ENCODE measurements at places on chromosomes 11 and 22.

GRCh38 chr22:19845054-19845722 is 9.5 kb downstream of the GNB1L start:
- no peak for DNase-seq

DNA sequence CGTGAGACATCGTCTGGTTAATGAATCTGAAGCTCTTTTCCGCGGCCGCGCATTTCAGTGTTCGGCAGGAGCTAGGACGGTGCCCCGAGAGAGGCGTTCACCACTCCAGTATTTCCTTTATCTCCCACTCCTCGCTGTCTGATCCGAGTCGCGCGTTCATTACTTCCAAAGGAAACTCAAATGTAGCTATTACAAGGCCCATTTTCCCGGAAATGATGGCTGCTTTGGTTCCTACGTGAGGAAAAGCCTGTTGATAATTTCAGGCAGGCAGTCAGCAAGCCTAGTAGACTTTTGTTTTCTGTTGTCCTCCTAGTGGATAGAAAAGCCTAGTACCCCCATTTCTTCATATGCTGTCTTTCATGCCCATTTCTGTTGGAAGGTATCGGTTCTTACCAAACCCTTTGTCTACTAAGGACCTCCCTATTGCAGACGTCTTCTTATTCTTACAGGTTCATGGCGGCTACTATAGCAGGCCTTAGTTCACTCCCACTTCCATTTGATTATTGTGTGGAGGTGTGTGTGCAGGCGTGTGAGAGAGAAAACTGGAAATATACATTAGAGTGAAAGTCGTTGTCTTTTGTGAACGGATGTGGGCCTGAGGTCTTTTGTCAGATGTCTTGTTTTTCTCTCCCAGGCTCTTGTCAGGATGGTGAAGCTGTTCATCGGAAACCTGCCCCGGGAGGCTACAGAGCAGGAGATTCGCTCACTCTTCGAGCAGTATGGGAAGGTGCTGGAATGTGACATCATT is 737 bp downstream of the RBM4 start:
- DNase-seq = peak; percentile 74

DNA sequence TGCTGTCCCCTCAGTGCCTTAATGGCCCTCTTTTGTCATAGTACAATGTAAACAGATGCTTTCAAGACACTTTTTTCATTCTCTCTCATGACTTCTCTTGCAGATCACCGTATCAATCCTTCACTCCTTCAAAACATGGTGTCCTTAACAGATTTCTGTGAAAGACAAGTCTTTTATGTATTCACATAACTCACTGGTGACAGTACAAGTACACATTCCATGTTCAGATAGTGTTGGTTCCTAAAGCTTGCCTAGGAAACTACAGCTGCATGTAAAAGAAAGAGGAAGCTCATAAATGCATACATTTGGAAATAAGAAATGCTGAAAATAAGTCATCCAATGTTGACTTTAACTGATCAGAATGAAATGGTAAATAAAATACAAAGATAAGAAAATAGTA is 5.0 kb upstream of the OR52E6 start:
- DNase-seq = peak; percentile 13

GRCh38 chr22:31630331-31631329 is 31.4 kb downstream of the PISD start:
- DNase-seq = peak; percentile 95

- DNase-seq = no peak
These were observed 563.4 kb upstream of the CCDC179 start for GRCh38 chr11:23423656-23424055.

GRCh38 chr11:1554981-1555712 is 16.9 kb downstream of the DUSP8 start:
- DNase-seq = no peak

DNA sequence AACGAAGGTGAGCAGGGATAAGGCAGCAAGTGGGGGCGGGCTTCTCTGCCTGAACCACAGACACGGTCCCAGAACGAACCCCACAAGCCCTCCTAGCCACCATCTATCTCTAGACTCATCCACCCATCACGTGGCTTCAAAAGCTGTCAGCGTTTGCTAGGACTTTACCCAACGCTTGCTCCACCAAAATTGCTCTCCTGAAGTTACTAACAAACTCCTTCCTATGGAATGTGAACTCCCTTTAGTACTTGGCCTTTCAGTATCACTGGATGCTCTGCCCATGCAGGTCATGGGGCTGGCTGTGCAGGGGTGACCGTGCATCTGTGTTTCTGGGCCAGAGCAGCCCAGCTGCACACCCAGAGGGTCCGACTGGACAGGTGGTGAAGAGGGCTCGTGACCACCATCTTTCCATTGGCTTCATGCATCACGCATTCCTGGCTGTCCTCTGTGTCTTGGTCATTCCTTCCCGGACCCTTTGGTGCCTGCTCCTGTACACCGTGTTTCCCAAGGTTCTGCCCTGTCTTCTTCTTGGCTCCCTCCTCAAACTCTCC is 85.1 kb downstream of the MYO7A start:
- DNase-seq = no peak

- DNase-seq = no peak
These were observed 397.4 kb downstream of the SOX6 start for GRCh38 chr11:15958910-15959309.

Measured in hematopoietic multipotent progenitor cell (in vitro differentiated cells).